Hematopoietic multipotent progenitor cell treated with erythropoietin and hydrocortisone succinate and interleukin-3 and kit ligand, for 8 days (in vitro differentiated cells): ENCODE measurements at places on chromosomes 7 and 10.

GRCh38 chr7:25122373-25122772 is 2.7 kb downstream of the CYCS start:
- DNase-seq, result no peak

GRCh38 chr10:30436191-30436611 is 2.2 kb downstream of the MAP3K8 start:
- DNase-seq, result peak; percentile 76

DNA sequence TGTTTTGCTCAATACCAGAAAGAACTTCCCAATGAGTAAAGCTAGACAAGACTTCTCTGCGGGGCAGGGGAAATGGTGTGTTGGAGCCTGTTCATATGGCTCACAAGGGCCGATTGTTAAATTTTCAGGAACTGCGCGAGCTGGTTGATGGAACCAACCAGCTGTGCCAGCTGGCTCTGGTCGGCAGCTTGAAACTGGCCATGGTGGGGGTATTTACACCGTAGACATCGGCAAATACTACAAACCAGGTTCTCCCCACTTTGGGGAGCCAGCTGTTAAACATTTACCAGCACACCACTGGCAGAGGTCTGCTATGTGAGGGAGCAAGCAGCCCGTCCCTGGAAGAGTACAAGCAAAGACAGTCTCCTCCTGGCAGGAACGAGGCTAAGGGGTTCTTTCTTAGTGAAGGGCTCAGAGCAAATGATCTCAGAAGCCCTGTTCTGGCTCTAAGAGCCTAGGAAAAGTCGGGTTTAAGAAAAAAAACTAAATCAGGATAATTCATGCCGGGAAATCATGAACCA is 8.8 kb upstream of the ZMIZ1 start:
- DNase-seq, result no peak

DNA sequence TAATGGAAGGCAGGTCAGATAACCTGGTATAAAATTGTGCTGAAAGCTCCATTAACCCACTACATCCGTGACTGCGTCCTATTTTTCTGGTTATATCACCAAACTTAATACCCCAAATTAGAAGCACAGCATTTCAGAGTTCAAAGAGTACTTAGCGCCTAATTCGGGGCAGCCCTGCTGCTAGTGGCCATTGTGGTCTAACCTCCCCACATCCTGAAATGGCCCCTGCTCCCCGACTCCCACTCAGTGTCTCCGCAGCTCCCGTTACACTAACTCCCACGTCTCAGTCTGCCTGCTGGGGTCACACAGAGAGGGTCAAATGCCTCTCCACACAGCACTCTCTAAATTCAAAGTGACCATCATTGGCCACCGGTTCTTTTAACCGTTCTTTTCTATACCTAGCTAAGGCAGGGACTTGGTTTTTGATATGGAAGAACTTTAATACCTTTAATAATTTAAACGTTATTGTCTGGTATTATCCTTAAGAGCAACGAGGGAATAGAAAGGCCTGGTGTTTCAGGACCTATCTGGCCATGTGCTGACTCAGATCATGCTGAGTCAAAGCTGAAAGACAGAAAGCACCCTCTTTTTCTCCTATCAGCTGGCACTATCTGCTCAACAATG is 117.1 kb downstream of the KMT2E start:
- DNase-seq, result no peak

DNA sequence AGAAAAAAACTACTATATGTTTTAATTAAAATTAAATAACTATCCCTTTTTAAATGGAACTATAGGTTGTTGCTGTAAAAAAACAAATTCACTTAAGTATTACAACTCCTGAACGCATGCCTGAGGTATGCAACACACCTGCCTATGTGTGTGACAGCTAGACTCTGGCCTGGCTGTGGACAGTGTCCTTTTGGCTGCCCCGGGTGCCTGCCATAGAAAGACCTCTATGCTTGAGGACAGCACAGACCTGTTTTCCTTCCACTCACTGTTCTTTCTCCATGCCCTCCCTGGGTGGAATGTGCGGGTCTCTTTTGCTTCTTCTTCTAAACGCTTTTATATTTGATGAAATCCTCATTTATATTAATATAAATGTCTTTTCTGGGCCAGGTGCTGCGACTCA is 6.5 kb upstream of the PPIA start:
- no peak for DNase-seq

- DNase-seq, result peak; percentile 43
Observed at GRCh38 chr7:137539111-137539715, 195.7 kb upstream of the PTN start.

DNA sequence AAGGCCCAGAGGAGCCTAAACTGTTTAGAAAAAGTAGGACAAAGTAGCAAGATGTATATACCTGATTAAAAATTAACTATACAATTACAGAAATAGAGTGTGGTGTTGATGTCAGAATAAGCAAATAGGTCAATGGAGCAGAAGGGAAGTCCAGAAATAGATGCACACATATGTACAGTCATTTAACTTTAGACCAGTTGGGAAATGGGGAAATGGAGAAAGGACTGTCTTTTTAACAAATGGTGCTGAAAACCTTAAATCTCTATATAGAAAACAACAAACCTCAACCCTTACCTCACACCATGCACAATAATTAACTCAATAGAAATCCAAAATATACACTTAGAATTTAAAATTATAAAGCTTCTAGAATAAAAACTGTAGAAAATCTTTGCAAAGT is 72.2 kb downstream of the CH25H start:
- no peak for DNase-seq

DNA sequence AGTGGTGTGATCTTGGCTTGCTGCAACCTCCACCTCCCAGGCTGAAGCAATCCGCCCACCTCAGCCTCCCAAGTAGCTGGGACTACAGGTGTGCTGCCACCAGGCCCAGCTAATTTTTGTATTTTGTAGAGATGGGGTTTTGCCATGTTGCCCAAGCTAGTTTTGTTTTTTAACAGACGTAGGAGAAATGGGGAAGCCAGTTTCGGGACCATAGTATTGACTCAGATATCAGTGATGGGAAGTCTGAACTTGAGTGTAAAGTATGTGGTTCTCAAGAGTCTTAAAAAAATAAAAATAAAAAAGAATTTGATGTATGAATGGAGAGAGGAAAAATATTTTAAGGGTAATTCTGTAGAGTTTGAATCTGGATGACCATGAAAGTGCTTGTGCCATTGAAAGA is 34.2 kb downstream of the SP4 start:
- no peak for DNase-seq

- no peak for DNase-seq
Observed at GRCh38 chr7:134787720-134788119, 8.3 kb downstream of the CALD1 start.

- DNase-seq, result peak; percentile 11
Observed at GRCh38 chr7:7521259-7521658, 14.4 kb downstream of the COL28A1 start.

DNA sequence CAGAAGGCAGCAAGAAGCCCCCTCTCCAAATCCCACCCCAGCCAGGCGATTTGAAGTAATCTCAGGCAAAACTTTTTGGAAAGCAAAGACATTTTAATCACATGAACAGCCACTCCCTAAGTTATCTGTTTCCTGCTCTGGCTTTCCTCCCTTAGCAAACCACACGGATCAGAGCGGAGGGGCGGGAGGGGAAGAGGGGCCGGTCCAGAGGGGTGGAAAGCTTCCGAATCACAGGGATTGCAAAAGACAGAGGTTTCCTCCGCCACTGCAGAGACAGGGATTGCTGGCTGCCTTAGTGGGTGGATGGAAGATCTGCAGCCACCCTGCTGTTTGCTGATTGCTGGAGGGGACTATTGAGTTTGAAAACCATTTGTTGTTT is 41.2 kb downstream of the ZCCHC24 start:
- no peak for DNase-seq

- DNase-seq, result peak; percentile 67
Observed at GRCh38 chr7:81956520-81956919, 186.7 kb upstream of the HGF start.

GRCh38 chr10:78207216-78207615 is 173.6 kb downstream of the RPS24 start:
- DNase-seq, result no peak

DNA sequence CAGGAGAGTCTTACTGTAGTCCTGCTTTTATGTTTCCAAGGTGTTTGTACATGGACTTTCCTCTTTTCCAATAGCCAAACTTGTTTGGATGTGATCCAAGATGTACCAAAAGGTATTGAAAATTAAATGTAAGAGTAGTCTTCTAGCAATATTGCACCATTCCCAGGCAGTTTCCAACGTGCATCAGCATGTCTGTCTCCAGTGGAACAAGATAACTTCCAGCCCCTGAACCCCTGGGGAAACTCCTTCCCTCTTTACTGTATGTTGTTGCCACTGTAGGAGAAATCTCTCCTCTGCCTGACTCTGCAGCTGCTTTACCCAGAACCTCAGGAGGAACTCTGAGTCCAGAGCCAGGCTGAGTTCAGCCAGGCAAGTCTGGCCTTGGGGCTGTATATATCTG is 18.5 kb downstream of the ARMC10 start:
- no peak for DNase-seq

- DNase-seq, result no peak
Observed at GRCh38 chr7:74043523-74043951, 15.6 kb downstream of the ELN start.

DNA sequence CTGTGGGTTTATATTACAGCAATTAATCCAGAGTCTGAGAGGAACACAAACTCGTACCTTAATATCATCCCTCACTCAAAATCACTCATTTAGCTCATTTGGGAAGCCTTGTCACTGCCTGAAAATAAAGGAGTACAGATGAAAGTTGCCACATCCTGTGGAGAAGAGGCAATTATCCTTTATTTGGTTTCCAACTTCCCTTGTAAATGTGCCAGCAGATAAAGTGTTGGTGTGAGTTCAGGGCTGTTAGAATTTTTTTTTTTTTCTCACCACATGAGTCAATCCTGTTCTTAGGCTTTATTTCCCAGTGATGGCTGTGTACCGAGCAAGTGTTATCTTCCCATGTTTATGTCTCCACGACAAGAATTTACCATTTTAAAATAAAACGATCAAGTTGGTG is 99.0 kb upstream of the SMIM30 start:
- no peak for DNase-seq

DNA sequence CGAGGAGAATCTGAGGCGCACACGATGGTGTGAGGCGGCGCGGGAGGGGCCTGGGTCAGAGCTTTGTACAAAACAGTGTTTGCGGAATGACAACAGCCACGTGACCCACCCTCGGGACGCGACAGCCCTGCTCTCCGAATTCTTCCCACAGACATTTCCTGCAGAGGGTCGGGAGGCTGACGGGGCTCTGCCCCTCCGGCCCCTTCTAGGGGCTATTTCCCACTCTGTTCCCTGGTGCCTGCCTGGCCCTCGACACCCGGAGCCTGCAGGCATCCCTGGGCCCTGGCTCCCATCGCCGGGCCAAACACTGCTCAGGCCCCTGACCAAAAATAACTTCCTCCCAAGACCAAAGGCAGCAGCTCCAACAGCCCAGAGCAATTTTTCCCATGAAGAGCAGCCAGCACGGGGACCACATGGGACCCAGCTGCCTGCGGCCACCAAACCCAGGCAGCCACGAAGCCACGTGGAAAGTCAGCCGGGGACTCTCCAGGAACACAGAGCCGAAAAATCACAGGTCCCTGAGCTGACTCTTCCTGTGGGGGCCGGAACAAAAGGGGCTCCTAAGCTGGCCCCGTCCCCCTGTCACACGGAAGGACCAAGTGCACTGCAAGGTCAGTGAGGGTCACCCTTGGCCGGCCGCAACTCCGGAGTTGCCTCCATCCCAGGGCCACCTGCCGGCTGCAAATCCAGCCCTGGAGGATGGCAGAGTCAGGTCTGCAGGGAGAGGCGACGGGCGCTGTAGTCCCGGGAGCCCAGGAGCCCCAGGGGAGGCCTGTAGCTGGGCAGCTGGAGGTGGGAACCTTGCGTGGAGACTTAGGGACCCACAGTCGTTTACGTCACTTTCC is 42.0 kb downstream of the PAPOLB start:
- DNase-seq, result no peak

DNA sequence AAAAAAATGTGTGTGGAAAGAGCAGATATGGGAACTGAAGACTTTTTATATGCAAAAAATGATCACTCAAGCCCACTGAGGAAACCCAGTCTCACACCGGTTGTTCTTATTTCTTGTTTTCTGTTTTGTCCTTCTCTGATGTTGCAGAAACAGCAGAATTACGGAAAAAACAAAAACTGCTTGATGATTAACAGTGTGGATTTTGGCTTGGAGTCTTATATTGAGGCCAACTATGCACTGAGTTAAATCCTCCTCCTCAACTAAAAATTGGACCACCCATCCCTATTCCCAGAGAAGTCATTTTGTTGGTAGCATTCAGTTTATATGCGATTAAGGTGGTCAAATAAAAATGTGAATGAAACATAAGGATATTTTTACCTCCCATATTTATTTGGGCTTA is 246.1 kb downstream of the LRMDA start:
- no peak for DNase-seq

DNA sequence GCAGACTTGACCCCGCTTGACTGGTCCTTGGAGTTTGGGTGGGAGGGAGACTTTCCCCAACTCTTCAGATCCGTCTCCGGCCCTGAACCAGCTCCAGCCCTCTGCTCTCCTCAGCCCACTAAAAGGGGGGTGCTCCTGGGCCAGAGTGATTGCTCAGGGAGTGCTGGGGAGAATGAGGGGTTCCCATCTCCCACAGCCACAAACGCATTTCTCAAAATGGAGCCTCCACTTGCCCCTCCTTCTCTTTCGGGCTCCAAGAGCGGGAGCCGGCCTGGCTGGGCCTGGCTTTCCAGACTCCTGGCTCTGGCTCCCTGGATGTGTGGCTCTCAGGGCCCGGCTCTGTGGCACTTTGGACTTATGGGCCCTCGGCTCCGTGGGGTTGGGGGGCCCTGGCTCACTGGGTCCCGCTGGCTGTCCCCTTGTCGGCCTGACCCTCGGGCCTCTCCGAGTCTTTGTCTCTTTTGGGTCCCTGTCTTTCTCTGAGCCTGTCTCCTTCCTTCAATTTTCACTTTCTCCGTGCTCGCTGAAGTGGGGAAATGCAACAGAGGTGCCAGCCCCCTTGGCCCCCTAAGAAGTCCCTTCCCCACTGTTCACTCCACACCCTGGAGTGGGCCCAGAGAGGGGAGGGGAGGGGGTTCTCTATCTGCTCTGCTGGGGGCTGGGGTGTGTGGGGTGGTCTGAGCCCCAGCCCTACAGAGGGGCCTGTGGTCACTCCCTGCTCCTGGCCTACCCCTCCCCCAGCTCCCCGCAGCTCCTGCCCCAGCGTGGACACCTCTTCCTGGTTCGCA is 713 bp downstream of the LZTS2 start:
- DNase-seq, result peak; percentile 45

GRCh38 chr7:30240106-30240800 is 44.1 kb upstream of the ZNRF2 start:
- DNase-seq, result peak; percentile 38

DNA sequence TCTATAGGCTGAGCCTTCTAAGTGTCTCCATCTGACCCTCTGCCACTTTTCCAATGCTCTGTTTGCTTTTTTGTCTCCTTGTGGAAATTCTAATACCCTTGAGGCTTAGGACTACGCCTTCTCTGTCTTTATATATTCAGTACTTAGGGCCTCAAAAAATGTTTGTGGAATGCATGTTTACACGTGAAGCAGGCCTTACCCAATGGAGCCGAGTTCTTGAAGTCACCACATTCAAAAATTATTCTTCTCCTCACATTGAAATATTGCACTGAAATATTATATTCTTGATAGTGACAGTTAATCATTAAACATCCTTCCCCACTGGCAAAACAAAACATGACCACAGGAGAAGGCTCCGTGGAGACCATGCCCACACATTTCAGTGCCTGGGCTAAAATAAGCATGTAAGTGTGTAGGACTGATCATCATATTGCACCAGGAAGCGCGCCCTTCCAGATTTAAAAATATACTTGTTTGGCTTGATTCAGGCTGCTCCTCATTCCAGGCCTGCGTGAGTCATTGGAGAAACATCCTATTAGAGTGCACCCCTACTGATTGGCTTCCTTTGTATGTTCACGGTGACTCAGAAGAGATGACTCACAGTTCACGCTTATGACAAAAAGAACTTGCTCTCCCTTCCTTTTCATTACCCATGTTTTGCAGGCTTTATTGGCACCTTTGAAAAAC is 307.4 kb upstream of the AOAH start:
- DNase-seq, result peak; percentile 42
